ENCODE measurements at places on chromosomes 7 and 10.

DNA sequence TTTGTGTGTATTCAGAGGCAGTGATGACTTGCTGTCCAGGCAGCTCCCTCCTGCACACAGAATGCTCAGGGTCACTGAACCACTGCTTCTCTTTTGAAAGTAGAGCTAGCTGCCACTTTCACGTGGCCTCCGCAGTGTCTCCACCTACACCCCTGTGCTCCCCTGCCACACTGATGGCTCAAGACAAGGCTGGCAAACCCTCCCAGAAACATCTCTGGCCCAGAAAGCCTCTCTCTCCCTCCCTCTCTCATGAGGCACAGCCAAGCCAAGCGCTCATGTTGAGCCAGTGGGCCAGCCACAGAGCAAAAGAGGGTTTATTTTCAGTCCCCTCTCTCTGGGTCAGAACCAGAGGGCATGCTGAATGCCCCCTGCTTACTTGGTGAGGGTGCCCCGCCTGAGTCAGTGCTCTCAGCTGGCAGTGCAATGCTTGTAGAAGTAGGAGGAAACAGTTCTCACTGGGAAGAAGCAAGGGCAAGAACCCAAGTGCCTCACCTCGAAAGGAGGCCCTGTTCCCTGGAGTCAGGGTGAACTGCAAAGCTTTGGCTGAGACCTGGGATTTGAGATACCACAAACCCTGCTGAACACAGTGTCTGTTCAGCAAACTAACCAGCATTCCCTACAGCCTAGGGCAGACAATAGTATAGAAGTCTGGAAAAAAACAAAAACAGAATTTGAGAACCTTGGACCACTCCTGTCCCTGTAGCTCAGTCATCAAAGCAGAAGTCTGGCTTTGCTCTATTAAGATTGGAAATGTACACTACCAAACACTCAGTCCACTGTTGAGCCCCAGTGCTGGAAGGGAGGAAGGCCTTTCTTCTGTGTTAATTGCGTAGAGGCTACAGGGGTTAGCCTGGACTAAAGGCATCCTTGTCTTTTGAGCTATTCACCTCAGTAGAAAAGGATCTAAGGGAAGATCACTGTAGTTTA, 15.8 kb downstream of the SCD start:
- no peak overlapping the region for H3K4me3 ChIP-seq
- peaks cover 25% of the 10 kb centered on the region for H3K36me3 ChIP-seq
- peak overlapping the region; percentile 46 for H3K27ac ChIP-seq
- no peak for DNase-seq

DNA sequence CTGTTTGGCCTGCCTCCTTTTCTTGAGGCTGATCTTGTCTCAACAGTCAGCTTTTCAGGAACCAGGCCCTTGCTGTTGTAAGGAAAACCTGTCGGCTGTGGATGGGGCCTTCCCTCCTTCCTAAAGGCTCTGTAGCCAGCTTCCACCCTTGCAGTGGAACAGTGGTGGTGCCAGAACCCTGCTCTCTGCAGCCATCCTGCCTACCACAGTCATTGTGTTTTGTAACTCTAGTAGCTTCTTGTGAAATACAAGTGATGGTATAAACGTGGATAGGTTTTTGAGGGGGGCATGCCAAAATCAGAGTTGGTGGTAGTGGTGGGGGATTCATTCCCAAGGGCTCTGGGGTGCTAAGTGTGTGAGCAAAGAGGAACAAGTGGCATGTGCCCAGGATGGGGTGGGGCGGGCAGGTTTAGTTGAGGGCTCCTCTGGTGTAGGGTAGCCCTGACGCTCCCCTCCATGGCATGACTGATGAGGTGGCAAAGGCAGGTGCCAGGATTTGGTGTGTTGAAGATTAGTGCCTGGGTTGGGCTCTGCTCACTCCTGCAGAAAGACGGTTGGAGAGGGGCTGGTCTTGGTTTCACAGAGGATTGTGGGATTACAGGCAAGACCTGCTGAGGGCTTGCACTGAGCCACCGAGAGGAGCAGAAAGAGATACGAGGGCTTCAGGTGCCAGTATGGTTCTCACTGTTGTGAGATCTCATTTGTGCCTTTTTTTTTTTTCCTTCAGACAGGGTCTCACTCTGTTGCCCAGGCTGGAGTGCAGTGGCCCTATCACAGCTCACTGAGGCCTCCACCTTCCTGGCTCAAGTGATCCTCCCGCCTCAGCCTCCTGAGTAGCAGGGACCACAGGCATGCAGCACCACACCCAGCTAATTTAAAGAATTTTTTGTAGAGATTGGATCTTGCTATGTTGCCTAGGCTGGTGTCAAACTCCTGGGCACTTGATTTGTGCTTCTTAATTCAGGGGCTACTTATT, 7.4 kb downstream of the TSPAN14 start:
- peak; percentile 81 for DNase-seq
- no peaks in the 10 kb centered on the region for H3K27me3 ChIP-seq
- peak overlapping the region; percentile 92 for H3K27ac ChIP-seq
- H3K36me3 ChIP-seq, result no peaks in the 10 kb centered on the region

- H3K4me3 ChIP-seq, result no peak overlapping the region
- no peak for DNase-seq
- H3K36me3 ChIP-seq, result peaks cover 27% of the 10 kb centered on the region
Measured at GRCh38 chr10:90913774-90914420, 7.0 kb downstream of the ANKRD1 start.

- no peak for DNase-seq
- peaks cover 60% of the 10 kb centered on the region for H3K4me1 ChIP-seq
- peaks cover 2% of the 10 kb centered on the region for H3K36me3 ChIP-seq
- peak overlapping the region; percentile 95 for H3K27ac ChIP-seq
- no peaks in the 10 kb centered on the region for H3K27me3 ChIP-seq
Measured at GRCh38 chr7:23468526-23469149, 1.7 kb downstream of the IGF2BP3 start.

GRCh38 chr10:85224366-85224940, 896.1 kb downstream of the CCSER2 start:
- H3K27ac ChIP-seq, result no peak overlapping the region
- no peaks in the 10 kb centered on the region for H3K27me3 ChIP-seq
- H3K4me1 ChIP-seq, result no peaks in the 10 kb centered on the region

DNA sequence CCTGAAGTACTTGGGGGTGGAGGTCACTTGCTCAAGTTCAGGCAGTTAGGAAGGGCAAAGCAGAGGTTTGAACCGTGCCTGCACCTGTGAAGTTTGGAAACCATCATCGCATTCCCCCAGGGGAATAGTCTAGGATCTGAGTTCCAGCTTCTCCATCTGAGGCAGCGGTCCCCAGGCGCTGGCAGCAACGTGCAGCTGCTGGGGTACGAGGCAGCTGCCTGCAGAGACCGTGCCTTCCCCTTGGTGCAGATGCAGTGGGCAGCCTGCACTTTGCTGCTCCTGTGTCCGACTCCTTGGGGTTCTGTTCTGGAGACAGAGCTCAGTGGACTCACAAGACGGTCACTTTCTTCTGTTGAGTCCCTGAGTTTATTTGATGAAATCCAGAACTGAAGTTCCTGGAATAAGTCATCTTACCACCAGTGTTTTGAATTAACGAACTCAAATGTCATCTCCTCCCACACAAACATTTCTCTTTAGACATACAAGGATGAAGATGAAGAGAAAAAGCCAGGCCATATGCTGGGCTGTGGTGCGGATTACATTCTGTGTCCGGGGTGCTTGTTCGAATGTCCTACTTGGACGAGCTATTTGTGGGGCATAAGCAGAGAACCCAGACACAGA, 19.9 kb upstream of the GIMAP8 start:
- H3K36me3 ChIP-seq, result no peaks in the 10 kb centered on the region
- H3K4me1 ChIP-seq, result peaks cover 18% of the 10 kb centered on the region
- H3K27me3 ChIP-seq, result peaks cover 7% of the 10 kb centered on the region
- DNase-seq, result peak; percentile 58

- no peak for DNase-seq
- peaks cover 31% of the 10 kb centered on the region for H3K4me1 ChIP-seq
- peaks cover 2% of the 10 kb centered on the region for H3K36me3 ChIP-seq
- H3K4me3 ChIP-seq, result no peak overlapping the region
- no peaks in the 10 kb centered on the region for H3K27me3 ChIP-seq
Measured at GRCh38 chr10:13882119-13882711, 295.4 kb downstream of the PRPF18 start.
